Vagina (tissue), 2 donors: ENCODE measurements at places on chromosomes 1 and 21.

GRCh38 chr1:1136547-1137230, 20.8 kb upstream of the C1orf159 start:
- no peak for DNase-seq

GRCh38 chr1:231964961-231965360, 338.4 kb downstream of the DISC1 start:
- DNase-seq: no peak

GRCh38 chr1:201748335-201748734, 80.6 kb upstream of the IPO9 start:
- DNase-seq: no peak

GRCh38 chr1:155892796-155893195, 18.4 kb downstream of the RIT1 start:
- no peak for DNase-seq

DNA sequence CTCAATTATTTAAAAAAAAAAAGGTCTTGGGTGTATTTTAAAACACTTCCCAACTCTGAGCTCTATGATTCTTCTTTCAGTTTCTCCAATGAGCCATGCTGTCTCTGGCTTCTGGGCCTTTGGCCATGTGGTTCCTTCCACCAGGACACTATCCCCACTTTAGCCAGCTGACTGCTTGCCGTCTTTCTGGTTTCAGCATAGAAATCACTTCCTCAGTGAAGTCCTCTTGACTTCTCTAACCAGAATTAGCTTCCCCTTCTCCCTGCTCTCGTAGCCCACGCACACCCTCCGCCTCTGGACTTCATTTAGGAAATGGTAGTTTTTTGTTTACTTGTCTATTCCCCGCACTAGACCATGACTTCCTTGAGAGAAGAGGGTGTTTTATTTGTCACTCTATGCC, 1.1 kb upstream of the DIO1 start:
- DNase-seq: no peak

- DNase-seq: no peak
Measured at GRCh38 chr21:32484706-32485380, 72.3 kb downstream of the EVA1C start.

- DNase-seq: no peak
Measured at GRCh38 chr1:67001682-67002425, 52.1 kb downstream of the SLC35D1 start.

DNA sequence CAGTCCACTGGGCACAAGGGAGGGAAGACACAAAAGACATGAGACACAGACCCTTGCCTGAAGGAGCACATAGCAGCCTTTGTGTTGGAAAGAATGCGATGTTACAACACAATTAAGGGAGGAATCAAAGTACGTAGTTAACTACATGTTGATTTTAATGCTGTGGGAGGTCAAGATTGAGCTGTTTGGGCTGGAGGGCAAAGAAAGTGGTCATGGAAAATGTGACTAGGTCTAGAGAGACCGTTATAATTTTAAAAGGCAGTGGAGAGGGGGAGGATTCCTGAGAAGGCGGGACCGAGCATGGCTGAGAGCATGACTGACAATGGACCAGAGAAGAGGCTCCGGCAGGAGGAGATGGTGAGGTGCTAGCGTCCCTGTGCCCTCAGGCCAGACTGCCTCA, 111.8 kb upstream of the ATP1A1 start:
- no peak for DNase-seq

- no peak for DNase-seq
Measured at GRCh38 chr1:93671099-93671621, 10.5 kb downstream of the BCAR3 start.

DNA sequence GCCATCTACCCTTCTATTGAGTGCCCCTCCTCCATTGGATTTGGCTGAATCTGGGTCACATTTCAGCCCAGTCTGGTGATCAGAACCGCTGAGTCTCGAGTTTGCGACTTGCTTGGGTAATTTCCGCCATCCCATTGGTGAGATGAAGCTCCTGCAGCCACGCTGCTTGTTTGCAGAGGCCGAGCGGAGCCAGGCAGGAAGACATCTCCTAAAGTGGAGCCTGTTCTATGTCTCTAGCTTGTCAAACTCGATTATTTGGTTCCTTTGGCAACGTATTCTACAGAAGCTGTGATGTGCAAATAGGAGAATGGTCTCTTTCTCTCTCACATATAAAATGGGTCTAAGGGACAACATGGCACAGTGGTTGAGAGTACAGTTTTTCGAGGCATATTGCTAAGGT, 206.8 kb upstream of the PLXNA2 start:
- DNase-seq: no peak

DNA sequence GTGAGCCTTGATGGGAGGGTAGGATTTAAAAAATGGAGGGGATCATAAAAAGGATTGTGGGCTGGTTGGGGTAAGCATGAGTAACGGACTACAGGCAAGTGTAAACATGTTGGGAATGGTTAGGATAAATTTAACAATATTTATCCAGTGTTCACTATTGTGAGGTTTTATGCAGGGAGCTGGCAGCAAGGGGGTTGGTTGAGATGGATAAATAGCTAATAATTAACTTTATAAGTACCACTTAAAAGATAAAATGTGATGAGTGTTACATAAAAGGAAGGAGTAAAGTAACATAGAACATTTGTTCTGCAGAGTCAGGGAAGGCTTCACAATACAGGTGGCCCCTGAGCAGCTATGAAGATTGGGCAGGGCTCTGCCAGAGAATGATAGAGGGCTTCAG, 109.0 kb downstream of the NGF start:
- DNase-seq: no peak

DNA sequence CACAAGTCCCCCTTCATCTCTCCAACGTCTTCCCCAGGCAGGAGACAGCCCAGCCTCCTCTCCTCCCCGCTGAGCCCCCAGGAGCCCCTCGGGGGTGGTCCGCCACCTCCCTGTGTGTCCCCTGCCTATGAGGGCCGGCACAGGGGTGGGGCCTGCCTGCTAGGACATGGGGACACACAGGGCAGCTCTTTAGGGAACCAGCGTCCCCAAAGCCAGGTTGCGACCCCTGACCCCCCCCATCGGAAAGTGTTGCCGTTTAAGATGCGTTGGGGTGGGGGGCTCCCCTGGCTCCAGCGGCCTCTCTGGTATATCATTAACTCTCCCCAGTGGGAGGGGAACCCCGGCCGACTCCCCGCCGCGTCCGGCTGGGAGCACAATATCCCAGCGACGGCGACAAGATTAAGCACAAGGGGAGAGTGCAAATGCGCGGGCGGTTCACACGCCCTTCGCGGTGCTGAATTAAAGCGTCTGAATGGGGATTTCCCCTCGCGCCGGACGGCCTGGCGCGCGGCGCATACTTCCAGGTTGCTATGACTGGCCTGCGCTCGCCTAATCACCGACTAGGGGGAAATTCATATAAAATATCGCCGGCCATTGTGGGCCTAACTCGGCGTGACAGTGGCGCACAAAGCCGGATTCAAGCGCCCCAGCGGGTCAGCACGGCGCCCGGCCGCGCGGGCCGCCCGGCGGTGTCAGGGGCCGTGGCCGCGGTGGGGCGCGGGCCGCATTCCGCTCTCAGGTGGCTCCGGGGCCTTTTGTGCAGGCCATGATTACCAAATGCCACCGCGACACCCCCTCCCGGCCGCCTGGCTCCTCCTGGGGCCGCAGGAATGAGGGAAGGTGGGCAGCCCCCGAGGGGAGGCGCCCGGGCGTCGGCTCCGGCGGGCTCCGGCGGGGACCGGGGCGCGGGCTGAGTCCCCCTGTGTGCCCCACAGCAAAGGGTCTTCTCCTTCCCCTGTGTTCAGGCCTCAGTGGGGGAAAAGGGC, 30.9 kb downstream of the WNT3A start:
- DNase-seq: no peak

DNA sequence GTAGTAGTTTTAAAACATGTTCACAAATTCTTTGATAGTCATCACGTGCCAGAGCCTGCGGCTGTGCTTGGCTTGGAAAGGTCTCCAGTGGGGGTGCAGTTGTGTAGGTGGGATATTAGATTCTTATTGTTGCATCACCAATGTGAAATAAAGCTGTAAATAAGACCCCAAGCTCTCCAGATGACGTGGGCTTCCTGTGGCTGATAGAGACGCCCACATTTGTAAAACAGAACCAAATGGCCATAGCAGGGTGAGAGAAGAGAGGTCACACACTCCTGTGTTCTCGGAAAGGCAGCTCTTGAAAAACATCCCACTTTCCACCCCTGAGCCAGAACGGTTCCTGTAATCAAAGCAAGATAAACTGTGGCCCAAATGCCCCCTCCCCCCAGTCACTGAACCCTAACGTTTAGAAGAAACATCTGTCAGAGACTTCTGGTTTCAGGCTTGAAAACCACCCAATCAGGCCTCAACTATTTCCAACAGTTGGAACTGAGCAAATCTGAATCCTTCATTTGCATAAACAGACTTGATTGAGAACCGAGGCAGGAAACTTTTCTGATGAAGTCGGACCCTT, 6.6 kb upstream of the NTPCR start:
- no peak for DNase-seq

- no peak for DNase-seq
Measured at GRCh38 chr1:218123968-218124367, 161.1 kb upstream of the RRP15 start.

- DNase-seq: no peak
Measured at GRCh38 chr1:79604490-79605198, 598.1 kb upstream of the ADGRL4 start.

DNA sequence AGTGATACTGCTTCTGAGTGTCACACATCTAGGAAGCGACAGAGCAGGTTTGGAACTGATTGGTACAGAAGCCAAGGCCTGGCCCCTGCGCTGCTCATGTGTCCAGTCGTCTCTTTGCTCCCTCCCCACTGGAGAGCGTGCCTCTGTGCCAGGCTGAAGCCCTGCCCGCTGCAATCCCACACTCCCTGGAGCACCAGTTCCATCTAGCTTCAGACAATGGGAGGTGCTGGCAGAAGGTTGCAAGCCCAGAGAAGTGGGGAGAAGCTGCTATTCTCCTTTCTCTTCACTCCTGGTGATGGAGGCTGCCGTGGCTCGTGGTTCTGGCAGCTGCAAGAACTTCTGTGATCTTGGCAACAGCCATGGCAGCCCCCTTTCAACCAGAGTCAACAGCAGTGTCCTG, 250.9 kb downstream of the MATN1 start:
- no peak for DNase-seq

DNA sequence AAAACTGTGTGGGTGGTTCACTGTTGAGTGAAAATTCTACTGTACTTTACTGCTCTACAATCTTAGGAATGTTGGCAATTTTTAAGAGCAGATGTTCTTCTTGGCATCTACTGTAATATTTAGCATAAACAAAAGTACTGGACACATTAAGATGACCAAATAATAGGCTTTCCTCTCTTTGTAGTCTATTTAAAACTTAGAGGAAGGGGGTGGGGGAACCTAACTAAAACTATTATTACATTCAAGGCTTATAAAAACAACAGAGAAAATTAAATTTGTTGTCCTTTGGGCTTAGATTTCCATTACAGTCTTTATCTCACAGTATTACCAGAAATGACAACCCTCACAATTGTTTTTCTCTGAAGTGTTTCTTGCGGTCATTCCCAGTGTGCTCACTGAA, 181.2 kb downstream of the PLPPR4 start:
- DNase-seq: no peak

DNA sequence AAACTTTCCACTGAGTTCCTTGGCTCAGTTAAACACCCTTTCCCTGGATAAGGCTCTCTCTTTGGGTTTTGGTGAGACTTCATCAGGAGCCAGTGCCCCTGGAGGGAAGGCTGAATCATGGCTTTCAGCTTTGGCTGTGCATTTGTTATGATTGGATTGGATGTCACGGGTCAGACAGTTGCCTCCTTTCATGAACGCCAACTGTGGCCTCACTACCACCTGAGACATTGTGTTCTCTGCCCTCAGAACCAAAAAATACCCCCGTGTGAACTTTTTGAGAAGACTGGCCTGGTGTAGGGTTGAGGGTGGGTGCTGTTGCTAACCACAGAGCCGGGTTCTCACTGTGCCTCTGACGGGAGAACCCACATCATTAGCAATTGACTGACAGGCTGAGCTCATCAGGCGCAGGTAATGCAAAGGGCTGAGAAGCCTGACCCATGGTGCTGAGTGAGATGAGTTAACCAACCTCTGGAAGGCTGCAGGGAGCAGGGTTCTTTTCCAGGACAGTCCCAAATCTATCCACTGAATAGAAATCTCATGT, 65.6 kb downstream of the HHAT start:
- DNase-seq: no peak

- no peak for DNase-seq
Measured at GRCh38 chr1:39698568-39698967, 7.3 kb upstream of the HPCAL4 start.

DNA sequence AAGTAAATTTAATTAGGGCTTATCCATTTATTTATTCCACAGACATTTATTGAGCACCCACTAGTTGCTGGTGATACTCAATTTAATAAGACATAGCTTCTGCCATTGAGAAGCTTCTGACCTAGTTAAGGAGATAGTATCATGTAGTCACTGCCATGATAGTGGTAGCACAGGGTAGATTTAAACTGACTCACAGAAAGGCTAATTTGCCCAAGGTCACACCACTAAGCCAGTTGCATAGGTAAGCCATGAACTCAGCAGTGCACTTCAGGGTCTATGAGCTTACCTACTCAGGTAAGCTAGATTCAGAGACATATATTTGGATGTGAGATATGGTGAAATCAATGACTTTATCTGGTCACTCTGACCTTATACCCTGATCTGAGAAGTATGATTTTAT, 168.4 kb downstream of the TNFSF18 start:
- DNase-seq: no peak

DNA sequence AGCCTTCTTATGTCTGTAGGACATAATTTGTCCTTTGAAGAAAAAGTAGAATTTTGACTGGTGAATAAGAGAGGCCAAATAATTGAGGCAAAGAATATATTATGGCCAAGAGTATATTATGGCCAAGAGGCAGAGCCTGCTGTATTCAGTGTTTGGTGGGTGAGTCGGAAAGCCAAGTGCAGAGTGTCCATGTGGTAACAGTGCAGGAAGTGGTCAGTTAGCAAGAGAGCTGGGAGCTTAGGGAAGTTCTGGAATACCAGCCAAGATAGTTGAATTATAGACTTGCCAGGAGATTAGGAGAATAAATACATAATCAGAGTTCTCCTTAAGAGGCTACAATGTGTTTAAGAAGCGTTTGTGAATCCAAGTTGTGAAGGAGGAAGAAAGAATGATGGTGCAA, 131.5 kb upstream of the LMO4 start:
- no peak for DNase-seq

GRCh38 chr1:229427572-229427971, 6.3 kb downstream of the ACTA1 start:
- DNase-seq: no peak

- no peak for DNase-seq
Measured at GRCh38 chr1:57632401-57632800, 208.5 kb upstream of the DAB1 start.

GRCh38 chr1:39928809-39929587, 25.9 kb upstream of the MFSD2A start:
- no peak for DNase-seq

GRCh38 chr1:151881479-151881878, 27.8 kb downstream of the THEM4 start:
- DNase-seq: no peak
